Retinal pigment epithelial cell (primary cell): ENCODE measurements at places on chromosomes 7 and 10.

GRCh38 chr10:110363572-110364411, 59.1 kb upstream of the SMNDC1 start:
- no peak for DNase-seq

DNA sequence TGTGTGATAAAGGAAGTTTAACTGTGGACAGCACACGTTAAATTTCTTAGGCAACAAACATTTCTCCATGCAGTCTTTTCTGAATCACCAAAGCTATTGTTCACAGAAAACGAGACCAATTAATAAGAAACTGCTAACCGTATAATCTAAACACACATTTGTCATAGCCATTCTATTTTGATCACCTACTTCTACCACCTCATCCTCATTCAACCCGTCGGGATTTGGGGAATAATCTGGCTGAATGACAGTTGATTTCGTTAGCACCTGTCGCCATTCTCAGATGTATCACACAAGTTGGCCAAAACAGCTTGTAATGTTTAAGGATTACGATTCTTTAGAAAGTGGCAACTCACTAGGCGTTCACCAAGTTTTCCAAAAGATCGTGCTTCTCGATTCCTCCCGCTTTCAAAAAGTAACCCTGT, 1.2 kb downstream of the EZH2 start:
- DNase-seq: no peak

- no peak for DNase-seq
These were observed 193.5 kb downstream of the SEC23IP start for GRCh38 chr10:120086066-120086465.

- no peak for DNase-seq
These were observed 65.3 kb downstream of the CHCHD3 start for GRCh38 chr7:133016604-133017003.

- no peak for DNase-seq
These were observed 62.6 kb upstream of the GHITM start for GRCh38 chr10:84076540-84077195.

DNA sequence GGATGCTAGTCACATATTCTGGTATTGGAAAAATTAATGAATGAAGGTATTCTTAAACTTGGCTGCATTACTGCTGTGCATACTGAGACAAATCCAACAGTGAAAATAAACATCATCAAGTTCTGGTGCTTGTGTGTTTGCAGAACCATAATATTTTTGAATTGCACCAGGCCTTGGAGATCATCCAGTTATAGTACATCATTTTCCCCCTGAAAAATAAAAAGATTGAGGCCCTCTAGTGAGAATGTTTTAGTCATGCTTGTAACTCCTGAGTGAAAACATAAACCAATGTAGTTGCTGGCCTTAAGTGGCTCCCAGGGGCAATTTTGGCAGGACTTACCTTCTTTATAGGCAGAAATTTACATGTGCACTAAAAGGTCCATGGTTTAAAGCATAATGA, 218.8 kb upstream of the TMEM229A start:
- no peak for DNase-seq
